ENCODE measurements at places on chromosomes 4 and X.

DNA sequence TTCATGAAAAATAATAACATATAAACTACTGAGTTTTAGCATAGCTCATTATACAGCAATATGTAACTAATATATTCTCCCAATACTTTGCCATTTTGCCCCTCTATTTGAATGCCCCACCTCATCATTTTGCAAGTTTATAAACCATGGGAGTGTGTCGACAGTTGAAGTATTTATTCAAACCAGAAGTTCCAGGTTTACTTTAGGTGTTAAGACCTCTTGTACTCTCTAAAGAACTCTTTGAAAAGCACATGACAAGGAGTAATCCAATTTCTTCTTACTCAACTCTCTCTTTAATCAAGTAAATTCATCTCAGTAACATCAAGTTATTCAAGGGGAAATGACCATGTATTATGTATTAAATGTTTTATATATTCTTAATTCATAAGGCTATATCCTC lies 240.7 kb downstream of the COX18 start:
- DNase-seq: no peak

GRCh38 chr4:122099896-122100295 lies 52.2 kb upstream of the BLTP1 start:
- DNase-seq: peak; percentile 82

- DNase-seq: no peak
These were observed 53.9 kb downstream of the DMP1 start for GRCh38 chr4:87704001-87704400.

GRCh38 chr4:184805462-184806228 lies 20.1 kb downstream of the ACSL1 start:
- DNase-seq: no peak

- DNase-seq: peak; percentile 79
These were observed 40.3 kb downstream of the PDGFC start for GRCh38 chr4:156931267-156931666.

- DNase-seq: peak; percentile 38
These were observed 34.3 kb downstream of the ZNF330 start for GRCh38 chr4:141255016-141255415.

DNA sequence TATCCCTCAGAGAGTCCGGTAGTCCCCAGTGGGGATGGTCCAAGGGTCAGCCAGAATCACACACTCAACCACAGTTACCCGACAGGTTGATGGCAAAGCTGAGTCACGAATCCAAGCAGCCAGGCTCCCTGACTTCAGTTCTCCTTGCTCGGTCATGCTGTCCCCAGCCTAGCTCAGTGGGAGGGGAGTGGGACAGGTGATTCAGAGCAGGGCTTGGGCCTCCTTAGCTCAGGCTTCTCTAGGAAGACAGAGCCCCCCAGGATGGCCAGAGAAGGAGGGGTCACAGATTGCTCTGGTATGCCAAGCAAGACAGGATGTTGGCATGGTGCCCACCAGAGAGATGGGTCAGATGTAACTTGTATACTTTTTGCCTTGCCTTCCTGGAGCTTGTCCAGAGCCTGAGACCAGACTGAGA lies 66.5 kb downstream of the EFNB1 start:
- peak; percentile 32 for DNase-seq

- DNase-seq: peak; percentile 95
These were observed 422.6 kb upstream of the DIPK2B start for GRCh38 chrX:45623266-45623665.

DNA sequence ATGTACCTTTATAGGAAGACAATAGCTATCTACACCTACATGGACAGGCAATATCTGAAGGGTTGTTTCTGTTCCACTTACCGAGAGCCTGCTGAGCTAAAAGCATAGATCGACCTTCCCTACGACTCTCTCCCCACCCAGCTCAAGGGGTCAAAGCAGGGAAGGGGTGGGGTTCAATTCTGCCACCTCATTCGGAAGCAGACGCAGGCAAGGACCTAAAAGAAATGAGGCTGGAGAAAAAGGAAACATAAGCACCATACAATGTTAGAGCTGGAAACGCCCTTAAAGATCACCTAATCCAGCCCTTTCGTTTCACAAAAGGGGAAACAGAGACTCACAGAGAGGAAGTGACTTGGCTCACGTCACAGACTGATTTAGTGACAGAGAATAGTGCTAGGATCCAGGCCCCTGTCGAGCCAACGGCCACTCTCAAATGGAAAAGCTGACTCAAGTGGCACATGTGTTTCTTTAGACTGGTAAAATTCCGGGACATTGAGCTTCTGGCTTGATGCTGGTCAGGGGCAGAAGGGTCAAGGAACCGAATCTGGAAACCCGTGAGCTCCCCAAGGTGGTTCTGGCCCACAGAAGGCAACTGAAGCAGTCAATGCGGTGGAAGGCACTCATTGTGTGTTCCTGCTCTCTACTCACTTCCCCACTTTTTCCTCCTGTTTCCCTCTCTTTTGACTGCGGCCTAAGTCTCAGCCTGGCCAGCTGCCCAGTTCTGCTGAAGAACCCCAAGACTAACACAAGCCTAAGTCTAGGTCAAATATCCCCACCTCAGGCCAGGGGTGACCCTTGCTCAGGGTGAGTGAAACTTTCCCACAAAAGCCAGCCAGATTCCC lies 7.5 kb downstream of the SEPTIN6 start:
- no peak for DNase-seq

DNA sequence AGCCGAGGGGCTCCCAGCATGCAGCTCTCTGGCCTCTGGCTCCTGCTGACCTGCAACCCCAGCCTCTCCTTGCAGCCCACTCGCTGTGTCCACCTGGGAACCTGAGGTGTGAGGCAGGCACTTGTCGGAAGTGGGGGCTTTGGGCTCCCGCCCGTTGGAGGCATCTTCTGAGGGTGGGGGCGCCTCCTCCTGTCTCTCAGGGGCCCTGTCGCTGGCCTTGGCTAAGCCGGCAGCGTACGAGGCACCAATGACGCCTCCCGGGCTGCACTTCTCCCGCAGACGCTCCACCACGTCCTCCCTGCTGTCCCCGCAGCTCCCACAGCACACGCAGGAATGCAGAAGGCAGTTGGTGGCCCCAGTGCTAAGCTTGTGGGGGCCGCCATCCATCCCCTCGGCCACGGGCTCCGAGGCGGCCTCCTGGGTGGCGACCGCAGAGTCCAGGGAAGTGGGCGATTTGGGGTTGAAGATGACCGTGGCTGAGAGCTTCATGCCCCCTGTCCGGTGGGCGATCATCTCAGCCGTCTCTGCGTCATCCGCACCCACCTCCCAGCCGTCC lies 42.5 kb upstream of the MXD4 start:
- DNase-seq: no peak

DNA sequence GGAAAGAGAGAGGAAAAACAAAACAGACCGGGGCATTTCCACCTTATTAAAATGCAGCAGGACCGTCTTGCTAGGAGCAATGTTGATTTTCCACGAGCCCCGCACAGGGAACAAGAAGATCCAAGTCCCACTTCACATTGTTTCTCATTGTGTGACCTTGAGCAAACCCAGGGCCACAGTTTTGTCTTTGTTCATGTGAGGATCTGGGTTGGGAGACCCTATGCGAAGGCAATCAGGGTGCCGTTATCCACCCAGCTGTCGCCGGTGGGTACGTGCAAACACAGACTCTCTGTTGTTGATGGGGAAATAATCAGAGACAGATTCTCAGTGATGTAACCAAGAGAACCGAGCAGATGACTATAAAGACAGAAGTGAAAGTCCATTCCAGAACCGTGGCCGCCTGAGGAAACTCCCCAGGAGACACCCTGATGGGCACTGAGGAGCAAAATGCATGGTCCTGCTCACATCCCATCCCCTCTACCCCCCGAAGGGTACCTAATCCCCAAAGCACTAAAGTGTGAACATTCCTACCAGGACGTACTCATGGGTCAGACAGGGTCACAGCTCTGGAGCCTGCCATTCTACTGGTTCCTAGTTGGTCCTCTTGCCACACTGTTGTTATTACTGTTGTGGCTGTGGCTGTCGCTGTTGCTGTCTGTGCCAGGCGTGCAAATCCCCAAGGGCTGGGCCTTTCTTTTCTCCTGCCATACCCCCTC lies 102.7 kb upstream of the RBPJ start:
- DNase-seq: peak; percentile 52

GRCh38 chrX:107731831-107732502 lies 43.6 kb downstream of the TSC22D3 start:
- peak; percentile 79 for DNase-seq

DNA sequence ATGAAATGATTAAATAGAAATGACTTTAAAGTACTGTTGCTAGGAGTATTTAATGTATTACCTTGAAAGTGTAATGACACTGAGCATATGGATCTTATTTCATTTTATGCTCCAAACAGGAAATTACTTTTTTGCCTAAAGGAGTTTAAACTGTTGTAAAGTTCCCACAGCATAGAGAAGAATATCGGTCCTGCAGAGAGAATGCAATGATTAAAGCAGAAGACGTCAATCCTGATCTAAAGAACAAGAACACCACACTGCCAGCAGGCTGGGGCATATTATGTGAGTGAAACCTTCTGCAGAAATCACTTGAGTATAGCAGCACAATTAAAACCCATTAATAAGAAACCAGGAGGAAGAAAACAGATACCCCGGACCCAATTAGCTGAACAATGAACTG lies 72.8 kb upstream of the CAMK2D start:
- DNase-seq: no peak

DNA sequence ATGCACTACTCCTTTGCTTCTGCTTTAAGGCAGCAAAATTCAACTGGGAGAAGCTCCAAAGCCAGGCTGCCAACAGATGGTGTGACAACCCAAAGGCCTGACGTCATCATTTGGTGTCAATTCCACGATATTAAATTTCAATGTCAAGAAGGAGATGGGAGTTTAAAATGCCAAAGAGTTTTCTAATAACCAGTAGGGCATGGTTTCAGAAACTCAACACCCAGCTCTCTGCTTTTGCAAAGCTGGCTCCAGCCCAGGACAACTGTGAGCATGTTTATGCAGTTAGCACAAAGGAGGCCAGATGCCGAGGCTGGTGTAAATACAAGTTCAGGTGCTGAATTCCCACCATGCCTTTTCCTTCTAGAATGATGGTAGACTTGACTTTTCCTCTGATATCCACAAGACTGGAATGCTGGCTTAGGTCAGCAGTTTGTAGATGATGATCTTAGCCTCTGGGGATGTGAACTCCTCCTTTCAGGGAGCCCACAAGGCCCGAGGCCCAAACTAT lies 67.3 kb downstream of the AFAP1 start:
- DNase-seq: peak; percentile 95

DNA sequence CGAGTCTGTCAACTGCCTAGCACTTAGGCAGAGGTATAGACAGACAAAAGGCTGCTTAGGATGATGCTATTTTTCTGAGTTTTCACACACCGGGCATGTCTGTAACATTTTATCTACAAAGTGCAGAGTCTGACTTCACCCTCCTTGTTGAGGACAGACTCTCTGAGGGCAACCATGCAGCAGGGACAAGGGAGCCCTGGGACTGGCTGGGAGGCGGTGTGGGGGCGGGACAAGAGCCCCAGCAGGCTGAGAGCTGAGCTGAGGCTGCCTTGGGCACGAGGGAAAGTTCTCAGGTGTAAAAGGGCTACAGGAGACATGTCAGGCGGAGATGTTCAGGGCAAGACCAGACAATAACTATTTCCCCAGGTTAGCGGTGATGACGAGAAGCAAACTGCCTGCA lies 81.6 kb downstream of the GATB start:
- no peak for DNase-seq

GRCh38 chr4:20430259-20430941 lies 178.7 kb downstream of the SLIT2 start:
- peak; percentile 80 for DNase-seq

- DNase-seq: no peak
These were observed 924.0 kb upstream of the INTU start for GRCh38 chr4:126708716-126709115.

- DNase-seq: peak; percentile 86
These were observed 541.4 kb upstream of the BOD1L1 start for GRCh38 chr4:14168919-14169318.

DNA sequence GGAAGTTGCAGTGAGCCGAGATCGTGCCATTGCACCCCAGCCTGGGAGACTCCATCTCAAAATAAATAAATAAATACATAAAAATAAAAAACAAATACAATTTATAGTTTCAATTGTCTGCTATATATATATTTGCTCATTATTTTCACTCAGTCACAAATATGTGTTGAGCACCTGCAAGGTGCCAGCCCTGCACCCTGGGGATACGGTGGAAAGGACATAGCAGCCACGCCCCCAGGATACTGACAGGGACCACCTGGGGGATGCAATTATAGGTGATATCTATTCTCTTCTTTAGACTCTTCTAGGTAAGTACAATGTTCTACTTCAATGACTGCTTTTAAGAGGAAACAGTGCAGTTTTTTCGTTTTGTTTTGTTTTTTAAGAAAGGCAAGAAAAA lies 85.0 kb downstream of the JAKMIP1 start:
- no peak for DNase-seq

DNA sequence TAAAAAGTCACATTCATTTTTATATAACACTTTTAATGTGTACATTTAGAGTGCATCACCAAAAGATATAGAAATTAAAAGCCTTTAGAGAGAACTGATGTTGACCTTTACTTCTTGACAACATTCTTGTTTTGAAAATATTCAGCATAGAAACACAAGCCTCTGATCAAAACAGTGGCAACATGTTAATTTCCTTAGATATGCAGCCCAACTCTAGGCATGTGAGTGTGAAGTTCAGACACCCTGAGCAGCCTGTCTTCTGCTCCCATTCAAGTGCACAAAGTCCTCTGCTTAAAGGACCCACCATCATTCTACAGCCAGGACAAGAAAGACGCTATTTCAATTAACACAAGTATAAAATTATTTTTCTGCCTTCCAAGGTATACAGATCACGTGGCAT lies 60.0 kb downstream of the PPP3CA start:
- no peak for DNase-seq

GRCh38 chr4:41640906-41641305 lies 102.9 kb downstream of the LIMCH1 start:
- DNase-seq: no peak

DNA sequence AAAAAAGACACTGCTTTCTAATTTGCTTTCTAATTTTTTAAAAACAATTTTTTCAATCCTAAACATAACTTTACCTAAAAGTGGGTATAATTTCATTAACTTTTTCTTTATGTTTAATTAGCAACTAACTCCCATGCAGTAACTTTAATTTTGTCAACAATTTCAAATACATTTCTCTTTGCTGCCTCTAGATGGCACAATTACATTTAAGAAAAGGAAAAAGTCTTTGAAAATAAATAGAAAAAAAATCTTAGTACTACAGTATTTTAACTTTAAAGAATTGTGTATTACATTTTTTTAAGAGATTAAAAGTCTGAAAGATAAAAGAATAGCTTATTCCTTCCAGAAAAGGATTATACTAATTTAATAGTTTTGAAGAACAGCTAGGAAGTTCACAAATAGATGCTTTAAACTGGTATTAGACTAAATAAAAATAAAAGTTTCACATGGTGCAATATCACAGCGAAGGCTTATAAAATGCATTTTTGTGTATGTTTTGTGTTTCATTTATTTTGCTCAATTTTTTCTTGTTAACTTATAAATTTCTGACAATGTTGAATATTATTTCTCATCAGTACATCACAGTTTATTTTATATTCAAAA lies 105.1 kb downstream of the ADGRA3 start:
- peak; percentile 18 for DNase-seq

- no peak for DNase-seq
These were observed 12.3 kb downstream of the PPP3CA start for GRCh38 chr4:101334963-101335572.

- DNase-seq: peak; percentile 61
These were observed 6.7 kb upstream of the PPID start for GRCh38 chr4:158729716-158730559.

- DNase-seq: no peak
These were observed 71.9 kb downstream of the WDFY3 start for GRCh38 chr4:84894621-84895020.

GRCh38 chr4:20391198-20391597 lies 139.5 kb downstream of the SLIT2 start:
- DNase-seq: peak; percentile 64
